ENCODE measurements at places on chromosomes 6 and 20.

GRCh38 chr6:3805448-3806123 lies 43.6 kb upstream of the FAM50B start:
- no peak for DNase-seq

DNA sequence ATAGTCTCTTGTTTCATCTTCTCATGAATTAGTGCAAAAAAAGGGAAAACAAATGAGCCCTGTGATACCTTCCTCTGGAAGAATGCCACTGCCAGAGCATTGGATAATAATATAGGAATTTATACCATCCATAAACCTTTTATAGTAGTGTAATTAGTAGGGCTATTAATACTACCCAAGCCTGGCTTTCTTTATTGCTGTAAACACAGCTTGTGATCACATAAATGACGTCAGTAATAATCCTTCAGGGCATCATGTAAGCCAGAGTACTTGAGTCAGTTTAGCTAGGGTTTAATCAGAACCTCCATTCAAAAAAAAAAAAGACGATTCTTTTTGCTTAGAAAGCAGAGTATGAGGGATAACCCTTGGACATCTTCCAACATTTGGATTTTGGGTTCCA lies 264.8 kb downstream of the SLC35F1 start:
- DNase-seq = no peak

DNA sequence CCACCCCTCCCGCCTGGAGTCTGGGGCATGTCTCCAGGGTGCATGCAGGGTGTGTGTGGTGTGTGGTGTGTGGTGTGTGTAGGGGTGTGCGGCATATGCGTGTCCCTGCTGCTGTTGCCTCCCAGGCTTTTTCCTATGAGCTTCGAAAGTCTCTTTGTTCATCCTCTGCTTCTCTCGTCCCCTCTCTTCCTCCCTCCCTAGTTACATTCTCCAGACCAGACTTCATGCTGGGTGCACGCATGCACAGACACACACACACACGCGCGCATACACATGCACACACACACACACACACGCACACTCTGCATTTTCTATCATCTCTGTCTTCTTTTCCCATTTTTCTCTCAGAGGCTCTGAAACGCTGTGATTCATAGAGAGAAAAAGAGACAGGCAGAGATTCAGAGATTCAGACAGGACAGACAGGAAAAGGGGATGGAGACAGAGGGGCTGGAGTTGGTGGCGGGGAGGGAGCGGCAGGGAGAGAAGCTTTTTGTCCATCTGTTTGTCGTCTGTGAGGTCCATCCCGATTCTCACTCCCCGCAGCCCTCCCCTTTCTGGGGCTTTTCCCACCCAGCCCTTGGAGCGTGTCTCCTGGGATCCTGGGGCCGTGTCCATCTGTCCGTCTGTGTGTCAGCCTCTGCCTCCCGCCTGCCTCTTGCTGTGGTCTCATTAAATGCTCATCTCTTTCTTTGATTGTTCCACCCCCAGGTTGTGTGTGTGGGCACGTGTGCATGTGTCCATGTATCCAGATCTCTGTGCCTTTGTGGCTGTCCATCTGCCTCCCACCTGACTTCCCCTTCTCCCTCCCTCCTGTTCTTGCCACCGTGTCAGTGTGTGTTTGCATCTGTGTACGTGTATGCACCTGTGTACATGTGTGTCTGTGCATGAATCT lies 62.6 kb downstream of the SRC start:
- DNase-seq = no peak

- DNase-seq = no peak
These were observed 98.1 kb upstream of the MARCKS start for GRCh38 chr6:113758826-113759574.

DNA sequence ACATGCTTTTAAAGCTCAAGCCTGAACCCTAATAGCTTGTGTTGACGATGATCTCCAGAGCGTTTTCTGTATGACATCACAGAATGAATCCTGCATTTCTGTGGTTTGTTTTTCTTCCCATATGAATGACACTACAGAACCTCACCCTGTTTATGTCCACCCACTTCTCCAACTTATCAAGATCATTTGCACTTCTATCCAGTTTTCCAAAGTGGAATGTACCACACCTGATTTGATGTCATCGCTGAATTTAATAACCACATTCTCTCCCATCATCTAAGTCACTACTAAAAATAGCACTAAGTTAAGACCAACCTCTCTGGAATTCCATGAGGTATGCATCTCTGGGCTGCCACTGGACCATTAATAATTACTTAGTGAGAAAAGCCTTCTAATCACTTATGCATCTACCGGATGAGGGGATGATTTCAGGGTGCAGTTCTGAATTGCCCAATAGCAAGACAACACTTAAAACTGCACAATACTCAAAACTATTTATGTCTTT lies 33.3 kb upstream of the CITED2 start:
- DNase-seq = no peak

DNA sequence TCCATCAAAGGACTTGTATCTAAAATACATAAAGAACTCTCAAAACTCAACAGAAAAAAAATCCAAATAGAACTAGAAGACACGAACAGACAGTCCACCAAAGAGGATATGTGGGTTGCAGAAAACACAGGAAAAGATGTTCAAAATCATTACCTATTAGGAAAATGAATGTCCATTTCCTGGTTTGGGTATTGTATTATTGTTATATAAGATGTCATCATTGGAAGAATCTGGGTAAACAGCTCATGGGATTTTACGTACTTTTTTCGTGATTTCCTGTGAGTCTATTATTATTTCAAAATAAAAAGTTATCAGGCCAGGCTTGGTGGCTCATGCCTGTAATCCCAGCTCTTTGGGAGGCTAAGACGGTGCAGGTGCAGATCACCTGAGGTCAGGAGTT lies 9.2 kb upstream of the PI16 start:
- DNase-seq = no peak

DNA sequence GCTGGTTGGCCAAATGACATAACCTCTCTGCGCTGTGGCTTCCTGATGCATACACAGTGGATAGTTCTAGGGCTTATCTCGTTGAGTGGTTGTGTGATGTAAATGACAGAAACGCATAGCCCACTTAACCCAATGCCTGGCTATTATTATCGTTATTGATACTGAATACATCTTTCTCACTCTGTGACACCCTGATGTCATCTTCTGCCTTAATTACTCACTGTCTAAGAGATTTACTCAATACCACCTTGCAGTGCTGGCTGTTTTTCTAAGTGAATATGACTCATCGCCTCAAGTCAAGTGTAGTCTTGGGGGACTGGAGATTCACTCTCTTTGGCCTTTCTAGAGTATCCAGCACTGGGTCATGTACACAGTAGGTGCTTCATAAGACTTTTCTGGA lies 73.6 kb downstream of the NDUFAF5 start:
- DNase-seq = no peak

- DNase-seq = no peak
These were observed 1.5 kb upstream of the TAAR6 start for GRCh38 chr6:132568611-132569010.

- no peak for DNase-seq
These were observed 220.4 kb upstream of the JARID2 start for GRCh38 chr6:15025446-15025845.

DNA sequence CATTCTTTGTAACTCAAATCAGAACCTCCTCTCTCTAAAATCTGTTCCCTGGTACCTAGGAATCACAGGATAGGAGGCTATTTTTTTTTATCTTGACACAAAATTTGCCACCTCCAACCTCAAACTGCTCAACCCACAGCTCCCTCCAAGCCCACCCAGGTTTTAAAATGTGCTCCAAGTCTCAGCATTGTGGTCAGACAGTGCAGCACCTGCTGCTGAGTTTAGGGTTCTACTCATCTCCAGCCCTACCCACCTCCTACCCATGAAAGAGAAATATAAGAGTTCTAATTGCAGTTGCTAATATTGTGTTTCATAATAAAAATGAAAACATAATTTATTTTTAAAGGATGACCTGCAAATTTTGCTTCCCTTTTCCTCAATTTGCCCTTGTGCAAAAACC lies 496.5 kb downstream of the MAFB start:
- no peak for DNase-seq

- no peak for DNase-seq
These were observed 199.3 kb upstream of the SHLD1 start for GRCh38 chr20:5550733-5551529.

DNA sequence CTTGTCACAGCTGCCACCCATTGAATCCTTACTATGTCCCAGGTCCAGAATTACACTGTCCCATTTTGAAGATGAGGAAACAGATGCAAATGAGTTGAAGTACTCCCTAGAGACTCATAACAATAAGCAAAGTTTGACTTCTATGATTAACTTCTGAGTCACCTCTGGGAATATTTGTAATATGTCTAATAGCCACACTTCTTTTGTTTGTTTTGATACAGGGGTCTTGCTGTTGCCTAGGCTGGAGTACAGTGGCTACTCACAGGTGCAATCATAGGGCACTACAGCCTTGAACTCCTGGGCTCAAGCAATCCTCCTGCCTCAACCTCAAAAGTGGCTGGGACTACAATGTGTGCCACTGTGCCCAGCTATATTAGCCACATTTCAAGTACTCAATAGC lies 11.4 kb upstream of the SOX12 start:
- no peak for DNase-seq

GRCh38 chr6:5498579-5498899 lies 237.2 kb downstream of the FARS2 start:
- DNase-seq = no peak

DNA sequence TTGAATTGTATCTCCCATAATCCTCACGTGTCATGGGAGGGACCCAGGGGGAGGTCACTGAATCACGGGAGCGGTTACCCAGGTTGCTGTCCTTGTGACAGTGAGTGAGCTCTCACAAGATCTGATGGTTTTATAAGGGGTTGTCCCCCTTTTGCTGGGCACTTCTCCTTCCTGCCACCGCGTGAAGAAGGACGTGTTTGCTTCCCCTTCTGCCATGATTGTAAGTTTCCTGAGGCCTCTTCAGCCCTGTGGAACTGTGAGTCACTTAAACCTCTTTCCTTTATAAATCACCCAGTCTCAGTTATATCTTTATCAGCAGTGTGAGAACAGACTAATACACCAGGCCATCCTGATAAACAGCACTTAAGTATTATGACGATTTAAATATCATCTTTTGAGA lies 9.0 kb upstream of the MRGBP start:
- DNase-seq = no peak

- DNase-seq = no peak
These were observed 8.3 kb downstream of the PM20D2 start for GRCh38 chr6:89154131-89154530.

DNA sequence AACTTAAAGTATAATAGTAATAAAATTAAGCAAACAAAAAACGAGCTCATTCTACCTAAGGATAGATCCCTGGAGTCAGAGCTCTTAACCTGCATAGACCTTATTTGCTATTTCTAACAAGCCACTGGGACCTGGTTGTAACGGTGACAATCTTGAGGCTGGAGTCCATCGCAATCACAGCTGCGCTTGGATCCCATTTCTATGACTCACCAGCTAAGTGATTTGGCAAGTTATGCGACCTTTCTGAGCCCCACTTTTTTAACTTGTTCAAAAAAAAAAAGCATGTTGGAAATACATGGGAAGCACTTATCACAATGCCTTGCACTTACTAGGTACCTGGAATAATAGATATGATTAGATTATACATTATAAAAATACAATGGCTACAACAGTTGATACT lies 389.5 kb upstream of the CDH4 start:
- no peak for DNase-seq

DNA sequence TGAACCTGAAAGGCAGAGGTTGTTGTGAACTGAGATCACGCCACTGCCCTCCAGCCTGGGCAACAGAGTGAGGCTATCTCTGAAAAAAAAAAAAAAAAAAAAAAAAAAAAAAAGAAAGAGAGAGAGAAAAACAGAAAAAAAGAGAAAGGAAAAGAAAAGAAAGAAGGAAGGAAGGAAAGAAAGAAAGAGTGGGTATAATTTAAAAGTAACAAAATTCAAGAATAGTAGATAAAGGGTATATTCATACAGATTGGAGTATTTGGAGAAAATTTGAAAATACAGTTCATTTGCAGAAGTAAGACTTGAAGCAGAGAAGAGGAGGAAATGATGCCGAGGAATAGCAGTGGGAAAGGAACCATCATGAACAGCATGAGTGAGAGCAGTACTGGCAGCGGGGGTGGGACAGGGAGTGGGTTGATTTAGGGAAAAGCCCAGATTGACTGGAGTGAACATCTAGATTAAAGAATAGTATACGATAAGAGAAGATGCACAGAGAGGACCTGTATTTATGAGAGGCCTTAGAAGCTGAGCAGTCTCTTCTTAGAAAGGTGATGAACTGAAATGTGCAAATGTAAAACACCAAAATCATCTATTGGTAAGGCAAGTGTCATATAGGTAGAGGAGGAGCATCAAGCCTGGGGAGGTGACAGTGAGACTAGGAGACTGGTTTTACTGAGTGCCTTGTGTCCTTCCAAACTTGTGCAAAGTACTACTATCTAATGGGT lies 17.8 kb upstream of the HLA-DRB1 start:
- DNase-seq = no peak

- DNase-seq = no peak
These were observed 33.1 kb upstream of the MLN start for GRCh38 chr6:33836806-33837469.

DNA sequence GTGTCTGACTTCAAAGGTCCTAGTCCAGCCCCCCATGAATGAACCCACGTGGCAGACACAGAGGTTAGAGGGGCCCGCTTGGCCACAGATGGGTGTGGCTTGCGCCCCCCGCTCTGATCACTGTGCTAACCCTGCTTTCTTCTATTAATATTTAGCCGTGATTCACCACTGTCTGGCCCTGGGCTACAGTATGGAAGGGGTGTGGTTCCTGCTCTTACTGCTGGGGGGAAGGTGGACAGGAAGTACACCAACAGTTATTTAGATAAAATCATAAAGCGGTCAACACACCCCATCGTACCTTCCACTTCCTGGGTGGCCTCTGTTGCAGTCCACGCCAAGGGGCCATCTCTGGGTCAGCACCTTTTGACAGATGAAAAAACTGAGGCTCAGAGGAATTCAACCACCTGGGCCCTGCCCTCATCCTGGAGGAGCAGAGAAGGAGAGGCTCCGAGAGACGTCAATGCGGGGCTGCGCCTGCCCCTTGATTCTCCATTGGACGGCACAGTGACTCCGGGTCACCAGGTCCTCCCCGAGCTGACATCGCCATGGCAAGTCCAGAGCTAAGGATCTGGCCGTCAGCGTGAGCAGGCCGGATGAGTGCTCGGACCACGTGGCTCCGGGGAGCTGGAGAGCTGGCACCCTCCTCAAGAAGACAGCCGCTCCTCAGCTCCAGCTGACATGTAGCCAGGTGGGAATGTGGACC lies 206.3 kb downstream of the PREX1 start:
- DNase-seq = no peak

DNA sequence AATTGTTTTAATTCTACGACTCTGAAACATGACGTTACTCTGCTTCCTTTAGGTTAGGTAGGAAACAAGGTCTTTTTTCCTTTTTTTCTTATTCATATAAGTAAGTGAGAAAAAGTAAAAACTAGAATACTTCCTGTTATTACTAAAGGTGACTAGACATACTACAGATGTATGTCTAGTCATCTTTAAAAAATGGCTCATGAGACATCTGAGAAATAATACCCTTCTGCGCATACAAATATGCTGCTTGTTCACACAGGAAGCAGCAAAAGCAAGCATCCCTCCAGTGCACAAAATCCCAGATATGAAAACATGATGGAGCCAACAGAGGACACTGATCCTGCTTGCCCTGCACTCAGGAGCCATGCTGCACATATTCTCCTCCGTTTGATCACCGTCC lies 699.1 kb downstream of the EPM2A start:
- no peak for DNase-seq

- DNase-seq = no peak
These were observed 14.2 kb downstream of the PAX1 start for GRCh38 chr20:21719592-21720214.

- no peak for DNase-seq
These were observed 248.5 kb downstream of the BTBD3 start for GRCh38 chr20:12166053-12166717.

- DNase-seq = peak; percentile 33
These were observed at the start of gene PABPC1L for GRCh38 chr20:44909872-44910689. Gene PABPC1L (plus strand): TSS chr20:44910060. CDS start chr20:44910144, 84 bp downstream.

GRCh38 chr6:90180526-90180925 lies 116.1 kb downstream of the BACH2 start:
- DNase-seq = no peak
